ENCODE measurements at places on chromosomes 7 and 10.

DNA sequence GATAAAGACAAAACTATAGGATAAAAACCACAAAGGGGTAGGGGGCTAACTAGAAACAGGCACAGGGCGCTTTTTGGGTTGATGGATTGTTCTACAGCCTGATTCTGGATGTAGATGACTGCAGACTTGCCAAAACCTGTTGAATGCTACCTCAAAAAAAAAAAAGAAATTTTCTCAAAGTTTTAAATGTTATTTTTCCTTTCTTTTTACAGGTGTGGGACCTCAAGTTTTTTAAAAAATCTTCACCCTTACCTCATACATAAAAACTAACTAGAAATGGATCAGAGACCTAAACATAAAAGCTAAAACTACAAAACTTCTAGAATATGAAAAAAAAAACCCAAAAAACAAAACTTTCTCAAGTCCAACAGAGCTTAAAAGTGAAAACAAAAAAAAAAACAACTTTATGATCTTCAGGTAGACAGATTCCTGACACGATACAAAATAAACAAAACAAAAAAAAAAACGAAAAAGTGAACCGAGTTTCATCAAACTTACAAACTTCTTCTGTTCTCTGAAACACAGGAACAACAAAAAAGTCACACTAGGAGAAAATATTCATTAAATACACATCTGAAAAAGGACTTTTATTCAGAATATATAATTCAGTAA is 14.9 kb downstream of the RHEB start:
- DNase-seq = no peak

GRCh38 chr10:7185367-7185690 is 225.5 kb downstream of the SFMBT2 start:
- no peak for DNase-seq

DNA sequence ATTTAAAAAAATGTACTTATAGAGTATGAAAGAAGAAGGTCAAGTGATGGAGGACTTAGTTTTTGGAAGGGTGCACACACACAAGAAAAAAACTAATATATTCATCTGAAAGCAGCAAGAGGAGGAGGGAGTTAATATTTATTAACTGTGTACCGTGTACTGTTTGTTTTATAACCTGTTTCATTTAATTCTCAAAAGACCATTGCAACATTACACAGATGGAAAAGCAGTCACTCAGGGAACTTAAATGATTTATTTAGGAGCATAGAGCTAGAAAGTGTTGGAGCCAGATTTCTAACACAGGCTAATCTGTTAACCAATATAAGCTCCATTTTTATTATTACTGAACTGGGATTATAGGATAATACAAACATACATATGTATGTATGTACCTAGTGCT is 36.7 kb downstream of the GLCCI1 start:
- DNase-seq = no peak

DNA sequence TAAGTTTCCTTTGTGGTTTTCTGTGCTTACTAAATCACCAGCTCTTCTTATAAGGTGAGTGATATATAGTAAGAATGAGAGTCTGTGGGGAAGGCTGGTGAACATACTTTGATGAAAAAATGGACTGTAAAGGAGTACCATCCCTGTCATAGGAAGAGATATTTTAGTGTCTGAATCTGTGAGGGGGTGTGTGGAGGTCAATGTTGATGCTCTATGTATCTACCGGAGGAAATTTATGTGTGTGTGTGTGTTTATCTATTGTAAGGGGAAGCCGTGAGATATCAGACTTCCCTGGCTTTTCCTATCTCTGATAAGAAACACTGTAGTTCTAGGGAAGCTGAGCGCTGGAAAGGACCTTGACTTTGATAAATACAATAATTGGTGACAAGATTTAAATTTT is 179.0 kb downstream of the PCDH15 start:
- no peak for DNase-seq

DNA sequence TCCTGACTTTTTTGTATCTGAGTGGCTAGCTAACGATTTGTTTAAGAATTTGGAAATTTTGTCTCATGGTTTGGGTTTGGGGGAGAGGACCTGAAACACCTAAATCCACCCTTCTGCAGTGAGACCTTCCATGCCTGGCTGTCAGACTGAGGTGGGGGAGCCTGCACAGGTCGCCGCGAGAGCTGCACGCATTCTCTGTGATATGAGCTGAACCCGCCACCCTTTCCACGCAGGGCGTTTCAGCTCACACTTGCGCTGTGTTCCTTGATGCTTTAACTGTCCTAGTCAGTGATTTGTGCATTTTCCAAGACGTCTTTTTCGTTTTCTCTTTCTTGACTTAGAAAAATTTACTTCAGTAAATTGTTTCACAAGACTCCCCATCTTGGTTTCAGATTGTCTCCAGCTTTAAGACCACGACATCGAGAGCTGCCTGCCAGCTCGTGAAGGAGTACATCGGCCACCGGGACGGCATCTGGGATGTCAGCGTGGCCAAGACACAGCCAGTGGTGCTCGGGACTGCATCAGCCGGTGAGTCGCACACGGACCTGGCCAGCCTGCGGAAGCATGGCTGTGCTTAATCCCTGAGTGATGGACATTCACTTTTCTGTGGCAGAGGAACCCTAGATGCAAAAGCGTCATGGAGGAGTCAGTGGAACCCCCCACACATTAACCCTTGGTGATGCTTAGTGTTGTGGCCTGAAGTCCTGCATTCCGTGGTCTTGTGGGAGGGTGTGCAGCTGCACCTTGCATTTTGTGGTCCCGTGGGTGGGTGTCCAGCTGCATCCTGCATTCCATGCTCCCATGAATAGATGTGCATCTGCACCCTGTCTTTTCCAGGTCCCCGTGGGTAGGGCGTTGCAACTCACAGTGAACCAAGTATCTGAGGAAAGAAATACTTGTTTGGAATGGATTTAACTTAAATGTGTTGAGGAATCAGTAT is 28.1 kb downstream of the WDR37 start:
- no peak for DNase-seq

DNA sequence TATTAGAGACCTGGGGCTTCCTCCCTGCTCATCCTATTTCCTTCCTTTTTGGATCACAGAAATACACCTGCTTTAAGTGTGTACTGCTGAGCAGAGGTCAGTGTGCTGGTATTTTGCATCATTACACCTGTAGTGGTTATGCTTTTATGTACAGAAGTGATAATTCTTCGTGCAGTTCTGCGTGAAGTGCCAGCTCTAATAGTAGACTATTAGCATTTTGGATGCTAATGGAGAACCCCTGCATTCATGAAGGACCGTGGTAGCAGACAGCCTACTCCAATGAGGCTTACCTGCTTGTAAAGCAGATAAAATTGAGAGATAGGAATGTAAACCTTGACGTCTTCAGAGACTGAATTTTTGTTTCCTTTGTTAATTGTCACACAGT is 114.3 kb downstream of the CDK14 start:
- no peak for DNase-seq

GRCh38 chr10:110817614-110818013 is 54.1 kb upstream of the PDCD4 start:
- no peak for DNase-seq

GRCh38 chr10:125510998-125511397 is 172.0 kb downstream of the TEX36 start:
- no peak for DNase-seq

DNA sequence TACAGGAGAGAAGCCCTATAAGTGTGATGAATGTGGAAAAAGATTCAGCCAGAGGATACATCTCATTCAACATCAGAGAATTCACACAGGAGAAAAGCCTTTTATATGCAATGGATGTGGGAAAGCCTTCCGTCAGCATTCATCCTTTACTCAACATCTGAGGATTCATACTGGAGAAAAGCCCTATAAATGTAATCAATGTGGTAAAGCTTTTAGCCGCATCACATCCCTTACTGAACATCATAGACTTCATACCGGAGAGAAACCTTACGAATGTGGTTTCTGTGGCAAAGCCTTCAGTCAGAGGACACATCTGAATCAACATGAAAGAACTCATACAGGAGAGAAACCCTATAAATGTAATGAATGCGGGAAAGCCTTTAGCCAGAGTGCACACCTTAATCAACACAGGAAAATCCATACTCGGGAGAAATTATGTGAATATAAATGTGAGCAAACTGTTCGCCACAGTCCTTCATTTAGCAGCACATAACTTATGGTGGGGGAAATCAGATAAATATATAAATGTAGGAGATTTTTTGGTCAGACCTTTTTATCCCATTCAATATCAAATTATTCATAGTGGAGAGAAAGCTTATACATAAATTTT is 12.1 kb upstream of the MRPS17 start:
- DNase-seq = no peak

GRCh38 chr7:44052771-44053365 is 8.4 kb downstream of the DBNL start:
- no peak for DNase-seq

DNA sequence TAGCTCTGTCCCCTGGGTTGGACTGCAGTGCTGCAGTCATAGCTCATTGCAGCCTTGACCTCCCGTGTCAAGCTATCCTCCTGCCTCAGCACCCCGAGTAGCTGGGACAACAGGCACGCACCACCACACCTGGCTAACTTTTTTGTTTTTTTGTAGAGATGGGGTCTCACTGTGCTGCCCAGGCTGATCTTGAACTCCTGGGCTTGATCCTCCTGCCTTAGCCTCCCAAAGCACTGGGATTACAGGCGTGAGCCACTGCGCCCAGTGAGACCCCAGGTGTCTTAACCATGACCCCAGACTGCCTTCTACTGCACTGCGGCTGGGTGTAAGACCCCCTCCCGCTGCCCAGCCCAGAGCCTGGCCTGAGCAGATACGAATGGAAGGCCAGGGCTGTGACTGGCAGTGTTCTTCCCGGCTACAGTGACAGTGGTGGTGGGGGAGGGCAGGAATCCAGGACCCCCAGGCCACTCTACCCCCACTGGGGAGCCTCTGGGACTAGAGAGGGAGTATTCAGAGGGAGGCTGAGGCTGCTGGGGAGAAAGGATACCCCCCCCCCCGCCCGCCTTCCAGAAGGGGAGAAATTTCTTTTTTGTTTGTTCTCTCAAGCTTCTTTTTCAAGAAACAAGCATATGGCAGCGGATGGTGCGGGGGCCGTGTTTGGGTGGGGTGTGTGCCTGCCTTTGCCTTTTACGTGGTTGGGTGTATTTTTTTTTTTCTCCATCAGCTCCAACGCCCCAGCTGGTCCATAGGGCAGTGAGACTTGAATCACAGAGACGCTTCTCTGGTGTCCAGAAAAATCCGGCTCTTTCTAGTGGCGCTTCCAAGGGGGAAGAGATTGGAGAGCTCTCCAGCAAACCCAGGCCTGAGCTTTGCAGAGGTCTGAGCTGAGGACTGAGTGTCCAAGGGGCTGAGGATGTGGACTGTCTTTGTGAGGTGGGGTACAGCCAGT is 36.6 kb downstream of the GTF2IRD1 start:
- no peak for DNase-seq

GRCh38 chr10:18424200-18424599 is 227.2 kb downstream of the NSUN6 start:
- DNase-seq = no peak

DNA sequence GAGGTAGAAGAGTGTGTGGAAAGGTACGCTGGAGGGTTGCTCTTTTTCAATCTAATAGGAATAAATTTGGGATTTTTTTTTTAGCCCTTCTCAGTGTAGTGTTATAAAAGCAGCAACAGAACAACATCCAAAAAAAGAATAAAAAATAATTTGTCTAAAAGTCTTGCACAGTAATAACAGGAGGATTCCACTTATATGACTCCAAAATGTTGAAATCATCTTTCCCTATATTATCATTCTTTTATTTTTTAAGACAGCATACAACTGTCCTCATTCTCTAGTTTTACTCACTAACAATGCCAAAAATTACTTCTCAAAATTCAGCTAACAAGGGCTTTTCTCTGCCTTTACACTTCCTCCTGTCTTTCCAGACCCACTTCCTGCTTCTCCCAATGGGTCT is 27.8 kb downstream of the IL2RA start:
- DNase-seq = no peak

- DNase-seq = no peak
Observed at GRCh38 chr10:50541921-50542320, 81.8 kb downstream of the SGMS1 start.

DNA sequence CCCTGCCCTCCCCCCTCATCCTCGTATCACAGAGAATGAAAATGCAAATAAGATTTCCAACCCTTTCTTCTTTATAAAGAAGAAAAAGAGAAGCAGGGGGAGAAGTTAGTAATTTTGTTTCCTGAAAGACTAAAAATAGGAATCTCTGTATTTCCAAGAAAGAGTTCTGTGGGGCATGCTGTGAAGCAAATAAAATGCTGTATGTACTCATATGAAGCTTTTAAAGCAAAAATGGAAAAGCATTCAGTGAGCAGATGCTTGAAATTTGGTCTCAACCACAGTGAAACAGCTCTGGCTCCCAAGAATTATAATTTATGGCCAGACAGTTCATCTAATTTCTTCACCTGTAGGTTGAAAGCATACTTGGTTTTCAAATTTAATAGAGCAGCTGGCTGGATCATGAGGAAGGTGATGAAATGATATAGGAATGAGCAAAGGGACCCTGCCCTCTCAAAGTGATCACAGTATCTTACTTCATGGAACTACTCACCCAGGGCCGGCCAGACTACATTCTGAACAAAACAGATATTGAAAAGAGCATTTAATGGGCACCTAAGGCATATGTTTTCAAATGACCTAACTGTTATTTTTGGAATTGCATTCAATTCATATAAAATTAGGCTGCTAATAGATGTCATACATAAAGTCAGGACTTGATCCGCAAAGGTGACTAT is 31.4 kb downstream of the SVIL start:
- no peak for DNase-seq

- no peak for DNase-seq
Observed at GRCh38 chr7:87495366-87495765, 19.9 kb upstream of the ABCB4 start.

GRCh38 chr7:70188901-70189650 is 590.8 kb downstream of the AUTS2 start:
- DNase-seq = no peak

DNA sequence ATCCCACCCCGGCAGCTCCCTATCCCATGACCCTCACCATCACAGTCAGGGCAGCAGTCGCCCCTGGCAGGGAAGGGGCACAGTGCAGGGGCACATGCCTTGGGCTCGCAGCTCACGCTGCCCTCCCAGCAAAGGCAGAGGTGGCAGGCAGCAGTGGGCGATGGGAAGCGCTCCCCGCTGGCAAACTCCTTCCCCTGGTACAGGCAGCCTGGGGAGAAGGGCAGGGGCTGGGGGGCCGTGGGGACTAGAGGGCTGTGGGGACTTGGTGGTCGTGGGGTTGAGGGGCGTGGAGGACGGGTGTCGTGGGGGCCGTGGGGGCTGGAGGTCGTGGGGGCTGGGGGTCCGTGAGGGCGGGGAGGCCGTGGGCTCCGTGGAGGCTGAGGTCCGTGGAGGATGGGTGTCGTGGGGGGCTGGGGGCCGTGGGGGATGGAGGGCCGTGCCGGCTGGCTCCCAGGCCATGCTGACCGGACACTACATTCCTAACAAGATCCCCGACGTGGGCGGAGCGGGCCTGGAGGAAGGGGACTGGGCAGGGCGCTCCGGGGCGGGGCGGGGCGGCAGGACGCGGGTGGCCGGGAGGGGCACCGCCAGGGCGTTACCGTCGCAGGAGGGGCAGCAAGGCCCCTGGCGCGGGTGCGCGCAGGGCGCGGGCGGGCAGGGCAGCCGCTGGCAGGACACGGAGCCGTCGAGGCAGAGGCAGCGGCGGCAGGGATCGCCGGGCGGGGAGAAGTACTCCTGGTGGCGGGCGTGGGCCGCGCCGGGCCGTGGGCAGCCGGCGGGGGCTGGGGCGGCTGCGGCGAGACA is 20.0 kb downstream of the KCP start:
- no peak for DNase-seq
